Natural killer cell treated with Interleukin-12 subunit alpha and Interleukin-12 subunit beta and Interleukin-15 and Interleukin-18, amount 100 ng/mL, for 72 hours (primary cell): ENCODE measurements at places on chromosomes 7 and 10. TPM values are rescaled to one million over a fixed set of nuclear protein-coding genes. Genes with fewer than 3 reads are reported as not detected.

Gene BAG3
- 10.5 TPM for total RNA-seq

Gene OR2A5
- total RNA-seq: not detected

- peak; percentile 69 for DNase-seq
These were observed 2.6 kb downstream of the MRPS33 start for GRCh38 chr7:141012044-141012685.

Gene PRLHR
- not detected for total RNA-seq

Gene ANKRD30A
- not detected for total RNA-seq

Gene LRGUK
- 0.50 TPM for total RNA-seq

Gene HACD1
- 2.3 TPM for total RNA-seq

Gene RABGEF1
- total RNA-seq: 44.8 TPM

Gene OR2A12
- not detected for total RNA-seq

DNA sequence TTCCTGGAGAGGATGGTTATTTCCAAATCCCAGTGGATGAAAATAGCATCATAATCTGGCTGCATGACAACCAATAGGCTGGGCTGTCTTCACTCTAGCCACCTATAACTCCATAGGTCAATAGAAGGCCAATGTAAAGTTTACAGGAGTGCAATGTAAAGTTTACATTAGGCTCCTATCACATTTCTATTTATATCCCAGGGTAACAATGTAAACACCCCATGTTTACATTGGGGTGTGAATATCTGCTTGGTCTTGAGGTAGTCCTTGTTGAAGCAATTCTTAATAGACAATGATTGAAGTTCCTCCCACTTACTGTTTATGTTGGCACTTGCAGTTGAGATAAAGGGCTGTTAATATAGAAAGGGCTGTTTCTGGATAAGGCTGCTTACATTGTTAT lies 21.5 kb downstream of the CH25H start:
- DNase-seq: no peak

Gene ASNS
- total RNA-seq: 45.0 TPM

DNA sequence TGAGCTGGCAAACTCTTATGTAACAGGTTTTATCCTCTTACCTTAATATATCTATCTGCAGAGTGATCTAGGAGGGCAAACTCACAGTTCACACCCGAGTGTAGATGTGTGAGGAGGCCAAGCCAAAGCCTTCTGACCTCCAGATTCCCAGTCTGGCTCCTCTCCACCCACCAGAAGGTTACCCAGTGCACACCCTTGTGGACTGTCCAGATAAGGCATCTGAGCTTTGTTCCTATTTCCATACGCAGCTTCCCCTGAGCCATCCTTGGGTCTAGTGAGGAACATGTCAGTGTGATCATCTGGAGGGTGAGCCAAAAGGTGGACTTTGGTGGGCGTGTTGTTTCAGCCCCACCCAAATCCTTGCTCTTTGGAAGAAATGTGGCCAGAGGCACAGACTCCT lies 203.0 kb upstream of the MEOX2 start:
- no peak for DNase-seq

Gene GBX1
- total RNA-seq: not detected

DNA sequence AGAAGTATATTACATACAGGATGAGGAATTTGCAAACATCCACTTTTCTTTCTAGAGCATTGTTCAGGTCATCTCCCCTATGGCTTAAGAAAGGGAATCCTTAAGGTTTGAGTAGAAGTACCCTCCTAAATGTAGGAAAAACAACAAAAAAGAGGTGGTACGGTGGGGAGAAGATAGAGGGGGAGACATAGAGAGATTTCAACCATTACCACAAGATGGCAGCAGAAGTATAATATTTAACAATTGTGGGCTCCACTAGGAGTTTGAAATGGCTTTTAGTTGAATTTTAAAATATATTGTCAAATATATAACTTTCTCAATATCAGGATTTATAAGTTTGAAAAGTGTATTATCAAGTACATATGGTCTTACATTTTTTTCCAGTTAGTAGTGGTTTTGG lies 72.7 kb upstream of the PRKG1 start:
- no peak for DNase-seq
